Amniotic epithelial cell (primary cell): ENCODE measurements at places on chromosomes 12 and 14.

DNA sequence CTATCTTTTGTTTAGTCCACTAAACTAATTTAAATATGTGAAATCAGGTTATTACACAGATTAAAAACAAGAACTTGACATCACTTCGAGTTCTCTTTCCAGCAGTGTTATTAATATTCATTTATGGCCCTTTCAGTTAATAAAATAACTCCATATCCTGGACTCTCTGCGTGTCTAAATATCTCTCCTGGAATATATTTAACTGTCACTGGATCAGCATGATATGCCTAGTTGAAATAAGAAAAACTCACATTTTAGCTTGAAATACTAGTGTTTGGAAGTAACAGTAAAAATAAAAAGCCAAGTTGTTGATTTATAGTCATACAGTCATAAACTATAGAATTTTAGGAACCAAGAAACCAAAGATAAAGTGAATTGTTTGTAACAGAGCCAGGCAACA, 45.6 kb downstream of the ABCC9 start:
- no peak for DNase-seq

- DNase-seq = no peak
Observed at GRCh38 chr14:24309538-24310264, at the start of gene LTB4R2. LTB4R2 (plus strand) TSS chr14:24310140; CDS start chr14:24310665, 525 bp downstream.

DNA sequence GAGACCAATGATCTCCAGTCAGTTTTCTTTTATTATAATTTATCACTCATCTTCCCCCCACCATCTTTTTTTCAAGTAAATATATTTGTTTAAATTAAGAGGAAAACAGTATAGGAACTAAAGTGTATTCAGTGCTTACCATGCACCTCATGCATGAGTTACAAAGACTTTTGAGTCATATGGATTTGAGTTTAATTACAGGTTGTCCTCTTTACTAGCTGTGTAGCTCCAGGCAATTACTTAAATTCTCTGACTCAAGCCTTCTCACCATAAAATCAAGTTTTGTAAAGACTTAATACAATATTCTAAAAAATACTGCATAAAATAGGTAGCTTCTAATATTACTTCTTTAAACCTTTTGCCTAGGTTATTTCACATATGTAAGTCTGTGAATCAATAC, 251.3 kb downstream of the SLC16A7 start:
- no peak for DNase-seq

- DNase-seq = no peak
Observed at GRCh38 chr12:57737467-57738460, 778 bp downstream of the AGAP2 start.

DNA sequence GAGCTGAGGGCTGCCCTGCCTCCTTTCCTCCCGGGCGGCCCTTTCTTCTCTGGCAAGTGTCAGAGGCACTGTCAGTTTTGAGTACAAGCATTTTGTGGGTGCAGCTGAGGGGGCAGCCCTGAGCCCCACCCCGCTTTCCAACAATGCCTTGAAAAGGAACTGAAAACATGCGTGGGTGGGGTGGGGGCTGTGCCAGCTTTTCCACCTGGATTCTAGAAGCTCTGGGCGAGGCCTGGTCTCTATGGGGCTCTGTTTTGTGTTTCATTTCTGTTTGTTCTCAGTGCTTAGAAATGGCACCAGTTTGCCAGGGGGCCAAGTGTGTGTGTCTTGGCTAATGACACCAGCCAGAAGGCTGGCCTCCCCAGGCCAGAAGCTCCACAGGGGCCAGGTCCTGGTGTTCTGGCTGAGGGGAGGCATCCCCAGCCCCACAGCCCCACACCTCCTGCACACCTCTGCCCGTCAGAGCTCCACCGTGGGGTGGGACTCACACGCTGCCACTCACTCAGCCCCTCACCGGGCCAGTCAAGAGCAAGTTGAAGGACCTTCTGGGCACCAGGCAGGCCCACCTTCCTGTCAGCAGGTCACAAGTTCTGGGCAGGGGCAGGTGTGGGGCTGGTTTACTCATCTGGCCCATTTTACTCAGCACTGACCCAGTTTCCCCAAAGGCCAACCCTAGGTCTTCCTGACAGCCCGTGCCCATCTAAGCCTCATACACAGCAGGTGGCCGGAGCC, 155.1 kb downstream of the CALM1 start:
- DNase-seq = no peak

DNA sequence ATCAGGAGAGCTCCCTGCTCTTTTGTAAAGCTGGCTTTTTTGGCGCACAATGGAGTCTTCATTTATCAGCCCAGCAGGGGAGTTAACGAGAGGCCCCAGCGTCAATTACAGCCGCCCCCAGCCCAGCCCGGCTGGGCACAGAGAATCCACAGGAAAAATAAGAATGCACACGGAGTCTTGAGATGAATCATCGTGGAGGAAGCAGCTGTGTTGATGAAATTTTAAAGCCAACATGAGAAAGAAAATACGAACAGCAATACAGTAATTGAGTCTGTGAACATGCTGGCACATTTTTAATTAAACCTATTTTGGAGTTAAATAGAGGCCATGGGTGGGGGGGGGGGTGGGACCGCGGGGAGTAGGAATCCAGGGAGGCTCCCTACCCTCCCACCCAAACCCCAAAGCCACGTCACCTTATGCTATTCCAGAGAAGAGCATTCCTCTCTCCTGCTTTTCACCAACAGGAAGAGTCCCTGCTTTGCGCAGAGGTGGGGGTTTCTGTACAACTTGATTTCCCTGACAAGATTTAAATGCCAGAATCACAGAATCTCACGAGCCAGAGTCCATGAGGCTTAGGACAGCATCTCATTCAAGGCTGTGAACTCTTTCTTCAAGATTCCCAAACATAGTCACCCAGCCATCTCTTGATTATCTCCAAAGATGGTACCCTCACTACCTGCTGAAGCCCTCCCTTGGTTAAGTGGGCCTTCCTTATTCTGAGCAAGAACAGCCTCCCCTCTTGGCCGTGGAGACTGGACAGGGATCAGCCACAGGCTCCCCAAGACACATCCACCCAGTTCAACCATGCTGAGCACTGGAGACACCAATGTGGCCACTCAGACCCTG, 50.3 kb downstream of the CCNK start:
- peak; percentile 88 for DNase-seq

- no peak for DNase-seq
Observed at GRCh38 chr12:104313568-104314241, 10.2 kb downstream of the EID3 start.

DNA sequence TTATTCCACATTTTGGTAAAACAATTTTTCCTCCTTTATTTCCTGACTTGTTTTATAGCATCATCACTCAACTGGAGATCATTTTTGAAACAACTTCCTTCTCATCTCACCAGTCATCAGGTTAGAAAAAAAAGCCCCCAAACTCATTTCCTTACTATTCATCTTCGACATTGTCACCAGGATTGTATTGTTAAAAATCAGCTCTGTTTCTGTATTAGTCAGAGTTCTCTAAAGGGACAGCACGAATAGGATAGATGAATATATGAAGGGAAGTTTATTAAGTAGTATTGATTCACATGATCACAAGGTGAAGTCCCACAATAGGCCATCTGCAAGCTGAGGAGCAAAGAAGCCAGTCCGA, 392.6 kb downstream of the FUT8 start:
- no peak for DNase-seq
